ENCODE measurements at places on chromosomes 16 and 17.

DNA sequence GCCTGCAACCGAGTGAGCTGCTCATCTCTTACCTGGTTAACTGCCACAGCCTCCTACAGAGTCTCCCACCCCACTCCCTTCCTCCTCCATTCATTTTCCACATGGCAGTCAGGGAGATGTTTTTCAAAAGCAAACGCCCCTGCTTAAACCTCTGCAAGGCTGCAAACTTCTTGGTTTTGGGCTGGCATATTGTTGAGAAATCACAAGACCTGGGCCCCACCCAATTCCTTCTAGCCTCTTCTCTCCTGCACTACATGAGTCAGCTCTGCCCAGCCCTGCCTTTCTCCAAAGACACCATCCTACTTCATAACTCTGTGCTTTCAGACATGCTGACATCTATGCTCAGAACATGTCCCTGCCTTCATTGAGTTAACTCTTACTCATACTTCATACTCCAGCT lies 136.1 kb downstream of the SPACA3 start:
- no peak for DNase-seq

DNA sequence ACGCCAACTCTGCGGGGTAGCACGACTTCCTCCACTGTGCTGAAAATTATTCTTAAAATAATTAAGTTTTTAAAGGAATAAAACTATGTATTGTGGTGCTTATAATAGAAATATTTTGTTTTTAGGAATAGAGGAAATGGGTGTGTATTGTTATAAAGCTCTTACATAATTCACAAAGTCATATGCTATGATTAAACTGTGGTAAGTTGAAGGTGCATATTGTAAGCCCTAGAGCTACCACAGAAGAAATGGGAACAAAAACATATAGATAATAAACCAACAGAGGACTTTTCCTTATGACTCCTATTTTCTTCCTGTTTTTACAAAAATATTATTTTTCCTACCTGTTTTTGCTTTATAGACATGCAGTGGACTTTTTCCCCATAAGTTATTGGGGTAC lies 4.3 kb upstream of the SLFN11 start:
- no peak for DNase-seq

DNA sequence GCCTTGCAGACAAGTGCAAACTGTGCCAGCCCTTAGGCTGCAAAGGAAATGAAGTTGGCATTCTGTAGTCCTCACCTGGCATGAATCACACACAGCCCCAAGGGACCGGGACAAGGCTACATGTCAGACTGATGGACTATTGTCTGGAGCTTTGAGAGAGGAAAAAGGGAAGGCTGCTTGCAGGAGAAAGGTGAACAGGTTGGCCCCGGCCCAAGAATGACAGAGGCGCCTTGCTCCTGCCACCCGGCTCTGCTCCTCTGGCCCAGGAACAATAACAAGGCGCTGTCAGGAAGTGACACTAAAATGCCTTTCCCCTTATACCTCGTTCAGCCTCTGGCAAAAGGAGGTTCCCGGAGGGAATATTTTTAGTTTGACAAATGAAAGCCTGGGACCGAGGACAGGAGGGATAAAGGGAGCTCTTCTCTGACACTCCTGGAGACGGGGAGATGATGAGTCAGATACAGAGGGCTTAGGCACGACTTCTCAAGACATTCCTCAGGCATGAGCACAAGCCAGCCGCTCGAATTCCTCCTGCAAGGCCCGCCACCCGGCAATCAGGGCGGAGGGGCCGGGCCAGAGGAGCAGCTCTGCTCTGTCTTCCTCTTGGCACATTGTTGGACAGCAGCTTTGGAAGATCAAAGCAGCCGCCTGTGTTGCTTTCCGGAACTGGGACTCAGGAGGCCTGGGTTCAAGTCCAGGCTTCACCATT lies 105.8 kb downstream of the NOG start:
- no peak for DNase-seq

- DNase-seq, result no peak
These were observed 258 bp downstream of the PRKCB start for GRCh38 chr16:23836078-23836403.

DNA sequence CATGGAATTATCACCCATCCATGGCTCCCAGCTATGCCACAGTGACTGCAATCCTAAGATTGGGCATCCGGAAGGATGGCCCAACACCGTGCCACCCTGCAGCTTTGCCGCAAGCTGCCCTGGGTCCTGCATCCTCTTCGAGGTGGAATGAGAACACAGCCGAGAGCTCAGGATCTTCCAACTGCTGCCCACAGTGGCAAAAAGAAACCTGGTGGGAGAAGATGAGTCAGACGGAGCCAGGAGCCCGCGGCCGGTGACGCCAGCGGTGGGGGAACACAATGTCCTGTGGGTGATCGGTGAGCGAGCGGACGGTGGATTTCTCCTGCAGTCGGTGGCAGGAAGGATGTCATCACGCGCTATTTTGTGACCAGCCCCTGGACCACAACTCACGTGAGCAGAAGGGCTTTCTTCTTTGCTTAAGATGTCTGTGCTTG lies 20.1 kb downstream of the CD7 start:
- peak; percentile 91 for DNase-seq

GRCh38 chr17:39631403-39631802 lies 4.7 kb downstream of the PPP1R1B start:
- DNase-seq, result no peak

DNA sequence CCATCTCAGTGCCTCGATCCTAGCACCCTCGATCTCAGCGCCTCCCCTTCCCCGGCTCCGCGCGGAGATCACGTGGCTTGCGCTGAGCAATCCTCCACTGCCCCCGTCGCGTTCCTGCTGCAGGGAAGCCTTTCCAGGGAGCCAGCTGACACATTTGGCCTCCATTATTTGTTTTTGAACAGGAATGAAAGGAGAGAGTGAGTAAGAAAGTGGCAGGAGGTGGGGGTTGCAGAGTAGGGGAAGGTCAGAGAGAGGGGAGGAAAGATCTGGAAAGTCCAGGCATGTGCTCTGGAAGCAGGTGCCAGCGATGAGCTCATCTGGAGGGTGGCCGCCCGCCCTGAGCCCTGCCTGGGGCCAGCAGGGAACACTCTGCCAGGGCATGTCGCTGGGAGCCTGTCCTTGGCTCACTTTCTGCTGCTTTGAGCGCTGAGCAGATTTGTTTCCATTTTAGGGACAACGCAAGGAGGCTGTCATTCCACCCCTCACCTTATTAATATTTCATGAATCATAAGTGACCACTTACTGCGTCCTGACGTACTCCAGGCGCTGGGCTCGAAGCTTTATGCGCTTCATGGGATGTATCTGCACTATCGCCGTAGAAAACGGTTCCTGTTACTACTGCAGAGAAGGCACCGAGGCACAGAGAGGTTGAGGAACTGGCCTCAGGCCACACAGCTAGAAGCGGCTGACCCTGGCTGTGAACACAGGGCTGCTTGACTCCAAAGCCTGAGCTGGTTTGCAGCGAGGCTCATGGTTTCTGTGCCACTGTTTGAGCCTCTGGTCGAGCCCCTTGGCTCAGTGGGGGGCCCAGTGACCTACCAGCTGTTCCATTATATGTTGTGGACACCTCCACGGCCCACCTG lies 283.1 kb downstream of the SEC14L1 start:
- DNase-seq, result no peak

- DNase-seq, result no peak
These were observed 143.2 kb downstream of the PHKB start for GRCh38 chr16:47604306-47604705.

Data from activated T-cell treated with anti-CD3 and anti-CD28 coated beads for 48 hours (primary cell).